ENCODE measurements at places on chromosomes 4 and X.

DNA sequence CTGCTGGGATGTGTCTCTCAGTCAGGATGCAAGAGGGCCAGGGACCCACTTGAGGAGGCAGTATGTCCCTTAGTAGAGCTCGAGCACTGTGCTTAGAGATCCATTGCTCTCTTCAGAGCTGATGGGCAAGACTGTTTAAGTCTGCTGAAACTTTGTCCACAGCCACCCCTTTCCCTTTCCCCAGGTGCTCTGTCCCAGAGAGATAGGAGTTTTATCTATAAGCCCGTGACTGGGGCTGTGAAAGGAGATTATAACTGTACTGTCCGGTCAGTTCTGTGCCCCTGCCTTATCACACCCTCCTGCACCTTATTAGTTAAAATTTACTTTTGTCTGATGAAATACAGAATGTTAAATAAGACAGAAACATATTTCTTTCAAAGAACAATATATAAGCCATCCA is 378.4 kb downstream of the PABPC4L start:
- no peak for DNase-seq

DNA sequence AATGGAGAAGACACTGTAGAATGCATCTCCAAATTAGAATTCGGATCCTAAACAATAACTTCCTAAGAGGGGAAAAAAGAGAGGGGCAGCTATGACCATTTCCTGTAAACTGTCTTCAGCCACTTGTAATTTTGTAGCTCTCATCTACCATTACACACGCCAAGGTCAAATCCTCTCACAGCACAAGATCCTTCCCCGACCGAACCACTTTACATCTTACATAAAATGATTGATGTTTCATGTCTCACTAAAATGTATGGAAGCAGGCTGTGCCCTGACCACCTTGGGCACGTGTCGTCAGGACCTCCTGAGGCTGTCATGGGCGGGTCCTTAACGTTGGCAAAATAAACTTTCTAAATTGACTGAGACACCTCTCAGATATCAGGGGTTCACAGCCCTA is 24.1 kb upstream of the PBDC1 start:
- no peak for DNase-seq

- DNase-seq = no peak
Observed at GRCh38 chr4:125323654-125324053, 8.9 kb downstream of the FAT4 start.

- DNase-seq = no peak
Observed at GRCh38 chrX:41001327-41001726, 83.9 kb upstream of the USP9X start.
